ENCODE measurements at places on chromosomes 7 and 10.

DNA sequence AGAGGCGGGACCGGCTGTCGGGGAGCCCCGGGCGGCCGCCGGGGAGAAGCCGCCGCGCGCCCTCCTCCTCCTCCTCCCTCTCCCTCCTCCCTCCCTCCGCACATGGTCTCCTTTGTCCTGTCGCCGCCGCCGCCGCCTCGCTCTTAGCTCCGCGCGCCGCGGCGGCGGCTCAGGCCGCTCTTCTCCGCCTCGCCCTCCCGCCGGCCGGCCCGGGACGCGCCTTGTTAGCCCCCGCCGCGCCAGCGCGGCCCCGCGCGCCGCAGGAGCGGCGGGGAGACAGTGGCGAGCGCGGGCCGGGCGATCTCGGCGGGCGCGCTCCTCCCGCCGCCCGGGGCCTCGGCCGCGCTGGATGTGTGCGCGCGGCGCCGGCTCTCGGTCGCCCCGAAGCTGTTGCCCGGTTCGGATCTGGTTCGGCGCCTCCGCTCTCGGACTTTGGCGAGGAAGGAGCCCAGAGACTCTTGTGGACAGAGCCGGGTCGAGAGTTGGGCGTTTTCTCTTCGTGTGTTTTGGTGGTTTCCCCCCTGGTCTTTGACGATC lies 437.4 kb upstream of the GALNT17 start:
- no peak for DNase-seq

- no peak for DNase-seq
Measured at GRCh38 chr10:75838486-75838885, 407.1 kb downstream of the LRMDA start.

- no peak for DNase-seq
Measured at GRCh38 chr7:139362981-139363380, 3.3 kb downstream of the LUC7L2 start.

GRCh38 chr10:31929261-31930022 lies 811 bp upstream of the ARHGAP12 start:
- no peak for DNase-seq

GRCh38 chr10:118395947-118396346 lies 53.8 kb upstream of the FAM204A start:
- DNase-seq = no peak

DNA sequence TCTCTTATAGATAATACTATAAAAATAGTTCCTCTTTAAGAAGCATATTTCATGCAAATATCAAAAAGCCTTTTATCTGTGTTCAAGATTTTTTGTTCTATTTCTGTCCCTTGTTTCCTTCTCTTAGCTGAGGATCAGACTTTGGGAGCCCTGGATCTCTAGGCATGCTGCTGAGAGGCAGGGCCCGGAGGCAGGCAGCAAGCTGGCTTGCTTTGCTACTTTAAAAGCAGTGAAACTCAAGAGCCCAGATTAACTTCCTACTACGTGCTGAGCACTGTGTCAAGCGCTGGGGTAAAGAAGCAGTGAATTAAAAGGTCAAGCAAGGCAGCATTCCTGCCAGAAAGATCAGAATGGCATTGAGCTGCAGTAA lies 31.0 kb upstream of the ARID5B start:
- DNase-seq = no peak
